ENCODE measurements at places on chromosomes 6 and 20.

- no peak for DNase-seq
Measured at GRCh38 chr6:3039384-3039783, 28.9 kb upstream of the RIPK1 start.

DNA sequence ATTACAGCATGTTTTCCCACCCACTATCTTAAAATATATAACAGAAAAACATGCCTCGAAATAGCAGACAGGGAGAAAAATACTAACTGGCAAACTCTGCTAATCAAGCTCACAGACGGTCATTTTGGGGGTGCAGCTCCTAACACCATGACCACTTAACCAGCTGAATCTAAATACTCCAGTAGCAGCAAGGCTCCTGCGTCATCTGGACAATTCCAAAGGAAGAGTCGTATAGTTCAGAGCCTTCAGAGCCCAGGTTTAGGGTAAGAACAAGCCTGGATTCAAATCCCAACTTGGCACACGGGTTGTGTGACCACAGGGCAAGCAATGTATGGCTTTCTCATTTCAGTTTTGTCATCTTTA, 81.3 kb upstream of the COL21A1 start:
- no peak for DNase-seq

DNA sequence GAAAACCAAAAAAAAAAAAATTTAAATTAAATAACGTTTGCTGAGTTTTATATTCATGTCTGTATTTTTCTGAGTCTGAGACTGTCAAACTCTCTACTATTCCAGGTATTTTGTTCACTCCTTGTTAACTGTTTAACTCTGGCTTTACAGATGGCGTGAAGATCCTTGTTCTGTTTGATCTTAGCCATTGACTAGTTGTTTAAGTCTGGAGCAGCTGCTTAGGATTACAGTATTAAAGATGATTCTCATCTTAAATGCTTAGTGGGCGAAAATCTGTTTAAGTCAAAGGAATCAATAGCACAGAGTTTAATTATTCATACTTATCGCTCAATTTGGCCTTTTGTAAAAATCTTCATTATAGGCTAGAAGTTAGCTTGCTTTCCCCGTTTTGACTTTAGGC, 2.4 kb downstream of the PHACTR2 start:
- no peak for DNase-seq

- no peak for DNase-seq
Measured at GRCh38 chr20:23161244-23161891, 75.2 kb upstream of the CD93 start.

DNA sequence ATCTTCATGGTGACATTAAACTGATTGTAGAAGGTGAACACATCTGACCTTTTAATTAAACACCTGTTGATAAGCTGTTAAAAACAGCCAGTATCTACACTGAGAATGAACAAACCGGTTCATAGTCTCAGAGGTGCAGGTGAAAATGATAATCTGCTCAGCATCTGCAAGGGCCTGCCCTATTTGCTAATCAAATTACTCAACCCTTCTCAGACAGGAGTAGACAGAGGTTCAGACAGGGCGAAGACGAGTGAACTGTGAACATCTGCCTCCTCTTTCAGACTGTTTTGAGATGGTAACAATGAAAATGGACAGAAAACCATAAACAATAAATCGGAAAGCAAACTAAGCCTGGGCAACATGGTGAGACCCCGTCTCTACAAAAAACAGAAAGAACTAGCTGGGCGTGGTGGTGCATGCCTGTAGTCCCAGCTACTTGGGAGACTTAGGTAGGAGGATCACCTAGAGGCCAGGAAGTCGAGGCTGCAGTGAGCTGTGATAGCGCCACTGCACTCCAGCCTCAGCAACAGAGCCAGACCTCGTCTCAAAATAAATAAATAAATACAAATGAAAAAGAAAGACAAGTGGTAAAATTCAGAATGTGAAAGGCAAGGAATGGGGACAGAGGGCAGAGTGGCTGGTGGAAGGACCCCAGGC, 55.9 kb downstream of the NINL start:
- DNase-seq = no peak

- DNase-seq = no peak
Measured at GRCh38 chr6:14876778-14877613, 368.9 kb upstream of the JARID2 start.

DNA sequence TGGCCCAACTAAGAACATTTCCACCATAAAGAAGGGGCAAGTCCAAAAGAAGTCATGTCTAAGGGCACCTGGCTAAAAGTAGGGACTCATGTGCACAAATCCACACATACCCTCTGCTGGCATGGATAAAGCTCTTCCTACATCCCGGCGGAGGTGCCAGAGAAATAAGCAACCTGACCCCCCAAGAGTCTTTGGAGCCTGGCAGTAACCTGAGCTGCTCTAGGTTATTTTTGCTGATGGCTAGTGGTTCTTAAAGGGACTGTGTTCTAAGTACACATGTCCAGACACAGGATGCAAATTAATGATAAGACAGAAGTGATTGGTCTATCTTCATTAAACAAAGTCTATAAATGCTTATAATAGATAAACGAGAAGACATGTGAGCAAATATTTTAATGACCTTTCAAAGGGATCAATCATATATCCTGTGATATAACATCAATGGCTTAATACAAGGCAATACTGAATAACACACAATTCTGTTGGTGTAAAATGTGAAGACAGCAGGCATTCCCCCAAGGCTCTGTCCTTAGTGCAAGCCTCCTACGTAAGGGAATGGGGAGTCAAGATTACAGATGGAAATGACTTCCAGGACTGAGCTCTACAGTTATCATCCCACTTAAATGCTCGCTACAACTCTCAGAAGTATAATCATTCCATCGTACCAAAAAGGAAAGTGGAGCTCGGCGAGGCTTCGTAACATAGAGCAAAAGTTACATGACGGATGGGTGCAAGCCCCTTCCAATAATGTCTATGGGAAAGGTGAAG, 52.5 kb downstream of the HIVEP2 start:
- DNase-seq = no peak

GRCh38 chr6:31328355-31328960, 28.5 kb downstream of the HLA-B start:
- DNase-seq = no peak

DNA sequence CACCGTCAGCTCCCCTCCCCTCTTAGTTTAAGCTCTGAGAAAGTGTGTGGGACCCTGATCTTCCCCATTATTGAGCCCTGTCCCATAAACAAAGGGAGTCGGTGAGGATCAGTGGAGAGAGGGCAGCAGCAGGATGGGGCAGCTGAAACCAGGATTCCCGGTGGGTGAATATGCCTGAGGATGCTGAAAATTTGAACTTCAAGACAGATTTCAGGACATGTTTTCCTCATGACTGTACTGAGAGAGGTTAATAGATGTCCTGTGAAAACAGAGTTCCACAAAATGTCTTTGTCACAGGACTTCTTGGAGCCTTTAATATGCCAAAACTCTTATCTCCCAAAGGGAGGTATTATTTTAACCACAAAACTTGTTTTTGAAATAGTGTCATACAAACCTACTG, 53.5 kb upstream of the SLC22A16 start:
- no peak for DNase-seq

- peak; percentile 79 for DNase-seq
Measured at GRCh38 chr6:117265410-117266256, at the start of gene VGLL2. Gene VGLL2 (plus strand): TSS chr6:117265558. CDS start chr6:117265764, 206 bp downstream.

DNA sequence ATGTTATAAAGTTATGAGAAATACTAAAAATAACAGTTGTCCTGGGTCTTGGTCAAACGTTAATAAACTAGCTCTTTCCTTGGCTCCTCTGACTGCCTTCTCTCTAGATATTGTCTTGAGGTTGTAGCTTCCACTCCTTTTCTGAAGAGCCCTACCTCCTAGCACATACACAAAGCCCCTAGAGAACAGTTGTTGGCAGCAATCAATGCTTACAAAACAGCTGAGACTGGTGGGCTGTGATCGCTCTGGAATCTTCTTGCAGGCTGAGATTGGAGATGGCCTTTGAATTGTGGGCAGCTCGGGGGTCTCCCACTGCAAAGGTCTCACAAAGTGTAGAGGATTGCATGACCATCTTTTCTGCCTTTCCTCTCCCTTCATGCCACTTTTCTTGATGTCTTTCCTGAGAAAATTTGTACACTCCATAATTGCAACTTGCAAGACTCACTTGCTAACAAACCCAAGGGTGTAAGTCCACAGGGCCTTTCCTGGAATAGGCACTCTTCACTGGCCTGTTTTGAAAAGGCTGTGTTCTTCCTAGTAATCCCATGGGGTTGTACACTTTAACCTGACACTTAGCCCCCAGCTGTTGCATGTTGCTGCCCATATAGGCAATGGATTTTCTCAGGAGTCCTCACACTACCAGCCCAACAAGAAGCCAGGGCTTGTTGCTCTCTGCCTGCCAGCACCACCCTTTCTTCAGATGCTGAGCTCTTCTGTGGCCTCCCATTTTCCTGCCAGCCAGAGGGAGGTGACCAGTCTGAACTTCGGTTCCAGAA, 99.9 kb downstream of the TCP11 start:
- DNase-seq = no peak

GRCh38 chr6:35419417-35419816, 32.7 kb upstream of the FANCE start:
- no peak for DNase-seq

DNA sequence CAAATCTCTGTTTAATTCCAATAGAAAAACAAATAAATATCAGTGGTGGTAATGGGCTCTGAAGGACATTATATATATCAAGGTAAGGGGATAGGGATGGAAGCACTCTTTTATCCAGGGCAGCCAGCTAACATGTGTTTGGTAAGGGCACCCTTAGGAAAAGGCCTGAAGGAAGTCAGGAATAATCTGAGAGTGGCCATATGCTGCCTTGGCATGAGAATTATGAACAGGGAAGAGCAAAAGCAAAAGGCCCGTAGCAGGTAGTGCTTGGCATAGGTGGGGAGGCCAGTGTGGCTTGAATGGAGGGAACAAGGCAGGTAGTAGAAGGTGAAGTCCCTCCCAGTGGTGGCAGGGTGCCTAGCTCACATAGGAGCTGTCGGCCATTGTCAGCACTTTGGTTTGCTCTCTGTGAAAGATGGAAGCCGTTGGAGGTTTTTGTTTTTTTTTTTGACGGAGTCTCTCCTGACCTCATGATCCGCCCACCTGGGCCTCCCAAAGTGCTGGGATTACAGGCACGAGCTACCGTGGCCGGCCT, 39.6 kb upstream of the CSE1L start:
- DNase-seq = no peak

- DNase-seq = no peak
Measured at GRCh38 chr6:39843305-39844020, 51.3 kb downstream of the DAAM2 start.

DNA sequence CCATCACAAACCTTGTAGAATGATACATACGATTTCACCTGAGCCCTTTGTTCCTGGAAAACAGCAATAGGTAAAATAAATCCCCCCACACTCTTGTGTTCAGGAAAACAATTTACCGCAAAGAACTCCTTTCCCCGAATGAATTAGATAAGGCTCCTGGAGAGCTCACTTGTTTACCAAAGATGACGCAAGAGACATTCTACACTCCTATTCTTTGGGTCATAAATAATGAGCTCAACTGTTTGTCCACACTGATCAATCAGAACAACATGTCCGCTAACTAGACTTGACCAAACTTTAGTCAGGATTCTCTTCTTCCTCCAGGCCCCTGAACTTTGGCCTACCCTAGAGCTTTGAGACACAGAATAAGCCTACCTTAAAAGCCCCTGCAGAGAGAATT, 271.9 kb upstream of the OPRM1 start:
- no peak for DNase-seq

GRCh38 chr6:12138381-12138780, 126.3 kb downstream of the HIVEP1 start:
- DNase-seq = no peak

- DNase-seq = no peak
Measured at GRCh38 chr6:44367681-44368080, 19.8 kb upstream of the CDC5L start.

- DNase-seq = no peak
Measured at GRCh38 chr20:4781211-4781610, 59.5 kb downstream of the PRND start.

DNA sequence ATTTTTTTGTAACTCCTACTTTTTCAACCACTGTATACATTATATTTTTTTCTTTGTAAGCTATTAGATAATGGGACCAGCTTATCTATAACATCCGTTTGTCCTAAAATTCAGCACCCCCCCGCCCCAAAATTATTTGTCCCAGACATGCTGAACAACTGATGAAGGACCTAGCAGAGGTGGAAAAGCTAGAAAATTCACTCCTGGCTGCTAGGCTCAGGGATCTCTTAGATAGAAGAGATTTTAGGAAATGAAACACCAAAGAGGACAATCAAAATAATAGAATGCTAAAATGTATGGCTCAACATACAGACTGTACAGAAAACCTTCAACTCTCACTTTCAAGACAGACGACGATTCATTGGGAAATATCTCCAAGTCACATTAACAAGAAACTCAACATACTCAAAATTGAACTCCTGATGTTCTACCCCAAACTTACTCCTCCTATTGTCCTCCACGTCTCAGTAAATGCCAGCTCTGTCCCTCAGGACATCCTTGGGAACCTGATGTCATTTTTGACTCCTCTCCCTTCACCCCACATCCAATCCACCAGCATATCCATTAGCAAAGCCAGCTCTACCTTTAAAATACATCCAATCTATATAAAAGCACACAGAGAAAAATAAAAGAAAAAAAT, 4.7 kb downstream of the SOD2 start:
- no peak for DNase-seq

GRCh38 chr20:59182401-59183044, 18.9 kb downstream of the ZNF831 start:
- DNase-seq = no peak

DNA sequence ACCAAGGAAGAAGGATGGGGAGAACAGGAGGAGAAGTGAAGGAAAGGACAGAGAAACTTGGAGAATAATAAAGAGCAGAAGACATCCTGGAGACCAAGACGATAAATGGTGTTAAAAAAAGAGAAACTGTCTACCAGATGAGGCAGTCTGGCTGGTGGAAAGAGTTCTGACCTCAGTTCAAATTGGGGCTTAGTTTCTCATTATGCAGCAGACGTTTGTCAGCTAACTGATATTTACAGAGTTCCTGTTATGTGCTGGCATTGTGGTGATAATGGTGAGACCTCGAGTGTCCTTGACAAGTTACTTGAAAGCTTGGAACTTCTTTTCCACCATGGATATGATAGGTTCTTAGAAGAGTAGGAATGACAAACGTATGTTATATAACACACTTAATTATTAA, 142.7 kb downstream of the LRRC1 start:
- no peak for DNase-seq

GRCh38 chr20:39941245-39941644, 747.8 kb downstream of the MAFB start:
- DNase-seq = no peak

- DNase-seq = peak; percentile 52
Measured at GRCh38 chr6:27478706-27479318, 5.9 kb upstream of the ZNF184 start.
